ENCODE measurements at places on chromosomes 16 and 17. TPM values are rescaled to one million over a fixed set of nuclear protein-coding genes. Genes with fewer than 3 reads are reported as not detected.
A peak's percentile ranks its signal among the peaks of the same experiment; 100 is the strongest.

DNA sequence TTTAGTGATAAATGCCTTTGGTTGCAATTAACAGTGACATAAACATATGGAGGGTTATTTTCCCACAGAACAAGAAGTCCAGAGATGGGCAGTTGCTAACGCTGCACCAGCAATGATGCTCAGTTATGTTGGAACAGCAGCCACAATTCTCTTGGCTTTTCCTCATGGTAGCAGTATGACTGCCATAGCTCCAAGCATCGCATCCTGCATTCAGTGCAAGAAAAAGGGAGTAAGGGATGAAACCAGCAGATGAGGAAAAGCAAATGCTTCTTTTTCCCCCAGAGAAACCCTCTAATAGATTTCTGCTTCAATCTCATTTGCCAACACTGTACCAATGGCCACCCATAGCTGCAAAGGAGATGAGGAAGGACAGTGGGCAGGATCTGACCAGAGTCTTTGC, 13.0 kb upstream of the ZCCHC14 start:
- H3K27me3 ChIP-seq: peaks cover 3% of the 10 kb centered on the region
- no peak overlapping the region for H3K4me3 ChIP-seq
- no peak overlapping the region for H3K27ac ChIP-seq
- no peak for DNase-seq
- peaks cover 8% of the 10 kb centered on the region for H3K36me3 ChIP-seq

- H3K4me3 ChIP-seq: no peak overlapping the region
- no peak overlapping the region for H3K27ac ChIP-seq
- DNase-seq: no peak
- H3K4me1 ChIP-seq: peaks cover 58% of the 10 kb centered on the region
Measured at GRCh38 chr17:2089021-2089422, 34.1 kb downstream of the HIC1 start.

DNA sequence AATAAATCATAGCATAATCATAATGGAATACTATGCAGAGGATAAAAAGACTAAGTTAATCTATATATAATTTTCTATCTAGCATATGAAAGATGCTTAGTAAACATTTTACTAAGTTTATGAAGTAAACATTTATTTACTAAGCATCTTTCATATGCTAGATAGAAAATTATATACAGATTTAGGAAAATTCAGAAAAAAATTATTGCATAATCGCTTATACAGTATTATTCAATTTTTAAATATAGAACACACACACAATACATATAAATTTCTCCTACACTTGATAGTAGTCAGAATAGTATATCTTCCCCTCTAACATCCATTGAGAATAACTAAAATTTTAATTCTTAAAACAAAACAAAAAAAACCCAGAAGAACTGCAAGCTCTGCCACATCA, 110.8 kb downstream of the CA4 start:
- no peak overlapping the region for H3K4me3 ChIP-seq
- H3K4me1 ChIP-seq: no peaks in the 10 kb centered on the region
- H3K27me3 ChIP-seq: peaks cover under 1% of the 10 kb centered on the region
- no peak overlapping the region for H3K27ac ChIP-seq
- no peaks in the 10 kb centered on the region for H3K36me3 ChIP-seq

GRCh38 chr17:29149431-29150064, 30.6 kb downstream of the MYO18A start:
- peak overlapping the region; percentile 48 for H3K27ac ChIP-seq
- H3K27me3 ChIP-seq: peaks cover 14% of the 10 kb centered on the region
- peaks cover 48% of the 10 kb centered on the region for H3K4me1 ChIP-seq

- no peak for DNase-seq
- H3K4me3 ChIP-seq: no peak overlapping the region
- H3K27ac ChIP-seq: no peak overlapping the region
- H3K36me3 ChIP-seq: no peaks in the 10 kb centered on the region
Measured at GRCh38 chr17:67098006-67098405, 53.7 kb downstream of the CACNG1 start.

GRCh38 chr17:43328650-43329049, 70.1 kb upstream of the ARL4D start:
- H3K27me3 ChIP-seq: no peaks in the 10 kb centered on the region
- no peak overlapping the region for H3K4me3 ChIP-seq
- no peak for DNase-seq
- peaks cover 4% of the 10 kb centered on the region for H3K36me3 ChIP-seq
- no peak overlapping the region for H3K27ac ChIP-seq

DNA sequence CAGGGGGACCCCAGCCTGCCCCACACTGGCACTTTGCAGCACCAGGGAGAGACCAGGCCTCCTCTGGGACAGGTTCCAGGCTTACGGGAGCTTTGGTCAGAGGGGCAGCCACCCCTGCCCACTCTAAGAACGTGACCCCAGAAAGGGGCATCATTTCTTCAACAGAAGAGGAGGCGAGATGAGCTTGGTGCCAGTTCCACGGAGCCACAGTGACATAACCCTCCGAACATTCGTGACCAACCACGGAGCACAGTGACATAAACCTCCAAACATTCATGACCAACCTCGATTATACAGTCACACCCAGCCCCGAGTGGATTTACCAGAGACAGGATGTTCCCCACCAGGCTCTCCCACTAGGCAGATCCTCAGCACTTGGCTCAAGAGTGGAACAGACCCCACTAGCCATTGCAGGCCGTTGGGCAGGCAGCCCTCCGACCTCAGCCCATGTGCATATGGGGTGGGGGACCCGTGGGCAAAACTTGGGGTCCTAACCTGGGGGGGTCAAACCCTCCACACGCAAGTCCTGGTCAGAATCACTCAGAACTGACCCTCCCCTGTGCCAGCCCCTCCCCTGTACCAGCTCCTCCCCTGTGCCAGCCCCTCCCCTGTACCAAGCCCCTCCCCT, 112.9 kb downstream of the METRNL start:
- H3K4me3 ChIP-seq: no peak overlapping the region
- no peaks in the 10 kb centered on the region for H3K4me1 ChIP-seq
- no peak for DNase-seq
- H3K27me3 ChIP-seq: peaks cover 4% of the 10 kb centered on the region
- H3K27ac ChIP-seq: no peak overlapping the region
- H3K36me3 ChIP-seq: no peaks in the 10 kb centered on the region

DNA sequence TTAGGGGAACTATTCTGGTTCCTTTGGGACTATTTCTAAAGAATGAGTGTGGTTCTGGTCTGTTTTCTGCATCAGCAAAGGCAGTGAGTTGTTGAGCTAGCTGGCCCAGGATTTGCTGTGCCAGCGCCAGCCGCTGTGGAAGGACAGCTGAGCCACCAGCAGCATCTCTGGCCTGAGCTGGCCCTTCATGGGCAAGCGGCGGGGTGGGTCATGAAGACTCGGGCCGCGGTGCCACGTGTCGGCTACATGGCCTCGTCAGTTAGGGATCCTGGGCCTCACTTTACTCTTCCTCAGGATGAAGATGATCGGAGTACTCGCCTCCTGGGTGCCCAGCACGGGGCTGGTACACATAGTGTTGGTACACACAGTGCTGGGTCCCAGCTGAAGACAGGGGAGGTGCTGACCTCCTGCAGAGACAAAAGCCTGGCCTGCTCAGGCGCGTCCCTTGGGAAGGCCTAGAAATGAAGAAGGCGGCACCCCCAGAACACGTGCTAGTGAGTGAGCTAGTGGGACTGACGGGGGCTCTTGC, 17.9 kb upstream of the FAAP100 start:
- no peak for DNase-seq
- H3K27ac ChIP-seq: peak overlapping the region; percentile 13
- H3K36me3 ChIP-seq: peaks cover 45% of the 10 kb centered on the region
- H3K4me3 ChIP-seq: no peak overlapping the region

GRCh38 chr17:77144227-77144626, 3.5 kb downstream of the SEC14L1 start:
- no peak for DNase-seq
- H3K36me3 ChIP-seq: peaks cover 64% of the 10 kb centered on the region
- no peak overlapping the region for H3K27ac ChIP-seq
- peaks cover 8% of the 10 kb centered on the region for H3K27me3 ChIP-seq
- peak overlapping the region; percentile 32 for H3K4me3 ChIP-seq

GRCh38 chr16:24853830-24854229, 8.1 kb downstream of the SLC5A11 start:
- H3K4me1 ChIP-seq: no peaks in the 10 kb centered on the region
- no peak overlapping the region for H3K27ac ChIP-seq
- DNase-seq: no peak
- H3K4me3 ChIP-seq: no peak overlapping the region

DNA sequence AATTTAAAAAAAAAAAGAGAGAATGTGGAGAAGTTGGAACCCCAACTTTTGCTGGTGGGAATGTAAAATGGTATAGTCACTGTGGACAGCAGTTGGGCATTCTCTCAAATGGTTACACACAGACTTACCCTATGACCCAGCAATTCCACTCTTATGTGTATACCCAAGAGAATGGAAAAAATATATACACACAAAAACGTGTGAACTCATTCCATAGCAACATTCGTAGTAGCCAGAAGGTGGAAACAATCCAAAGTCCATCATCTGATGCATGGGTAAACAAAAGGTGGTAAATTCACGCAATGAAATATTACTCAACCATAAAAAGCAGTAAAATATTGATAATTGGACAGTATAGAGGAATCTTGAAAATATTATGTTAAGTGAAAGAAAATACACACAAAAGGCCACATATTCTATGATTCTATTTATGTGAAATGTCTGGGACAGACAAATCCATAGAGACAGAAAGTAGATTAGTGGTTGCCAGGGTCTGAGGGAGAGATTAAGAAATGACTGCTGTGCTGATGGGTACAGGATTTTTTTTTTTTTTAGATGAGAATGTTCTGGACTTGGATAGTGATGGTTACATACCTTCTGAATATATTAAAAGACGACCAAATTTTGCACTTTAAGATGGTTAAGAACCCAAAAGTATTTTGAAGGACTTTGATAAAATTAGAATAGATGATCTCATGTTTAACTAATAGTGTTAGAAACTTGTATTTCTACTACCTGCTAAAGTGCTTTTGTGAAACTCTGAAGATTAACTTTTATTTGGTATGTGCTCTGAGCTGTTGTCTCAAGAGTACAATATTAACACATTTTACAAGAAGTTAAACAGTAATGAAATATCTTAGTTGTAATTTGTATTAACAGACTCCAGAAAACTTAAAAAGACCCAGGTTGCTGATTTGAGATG, 60.9 kb downstream of the MRTFB start:
- no peak overlapping the region for H3K4me3 ChIP-seq
- H3K27me3 ChIP-seq: peaks cover 3% of the 10 kb centered on the region
- H3K27ac ChIP-seq: no peak overlapping the region
- H3K36me3 ChIP-seq: peaks cover 4% of the 10 kb centered on the region
- DNase-seq: no peak

- no peak overlapping the region for H3K27ac ChIP-seq
- peaks cover 12% of the 10 kb centered on the region for H3K36me3 ChIP-seq
- DNase-seq: no peak
- H3K27me3 ChIP-seq: peaks cover 4% of the 10 kb centered on the region
Measured at GRCh38 chr16:66752958-66753357, 1.5 kb upstream of the DYNC1LI2 start.

DNA sequence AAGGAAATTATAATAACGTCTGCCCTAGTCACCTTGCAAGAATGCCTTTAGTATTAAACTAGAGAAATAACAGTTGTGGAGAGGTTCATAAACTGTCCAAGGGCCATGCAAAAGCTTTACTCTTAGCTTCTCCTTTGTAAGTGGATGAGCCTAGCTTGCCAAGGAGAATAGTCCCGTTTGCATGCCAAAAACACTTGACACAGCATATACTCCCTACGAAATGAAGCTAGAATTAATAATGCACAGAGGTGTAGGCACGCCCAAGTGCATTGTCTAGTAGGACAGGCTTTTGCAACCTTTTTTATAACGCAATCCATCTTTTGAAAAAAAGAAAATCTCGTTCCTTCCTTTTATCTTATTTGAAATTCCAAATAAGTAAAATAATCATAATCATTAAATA, 12.8 kb upstream of the CDRT4 start:
- no peak for DNase-seq
- peaks cover 67% of the 10 kb centered on the region for H3K4me1 ChIP-seq
- peaks cover 4% of the 10 kb centered on the region for H3K27me3 ChIP-seq
- peaks cover 3% of the 10 kb centered on the region for H3K36me3 ChIP-seq

DNA sequence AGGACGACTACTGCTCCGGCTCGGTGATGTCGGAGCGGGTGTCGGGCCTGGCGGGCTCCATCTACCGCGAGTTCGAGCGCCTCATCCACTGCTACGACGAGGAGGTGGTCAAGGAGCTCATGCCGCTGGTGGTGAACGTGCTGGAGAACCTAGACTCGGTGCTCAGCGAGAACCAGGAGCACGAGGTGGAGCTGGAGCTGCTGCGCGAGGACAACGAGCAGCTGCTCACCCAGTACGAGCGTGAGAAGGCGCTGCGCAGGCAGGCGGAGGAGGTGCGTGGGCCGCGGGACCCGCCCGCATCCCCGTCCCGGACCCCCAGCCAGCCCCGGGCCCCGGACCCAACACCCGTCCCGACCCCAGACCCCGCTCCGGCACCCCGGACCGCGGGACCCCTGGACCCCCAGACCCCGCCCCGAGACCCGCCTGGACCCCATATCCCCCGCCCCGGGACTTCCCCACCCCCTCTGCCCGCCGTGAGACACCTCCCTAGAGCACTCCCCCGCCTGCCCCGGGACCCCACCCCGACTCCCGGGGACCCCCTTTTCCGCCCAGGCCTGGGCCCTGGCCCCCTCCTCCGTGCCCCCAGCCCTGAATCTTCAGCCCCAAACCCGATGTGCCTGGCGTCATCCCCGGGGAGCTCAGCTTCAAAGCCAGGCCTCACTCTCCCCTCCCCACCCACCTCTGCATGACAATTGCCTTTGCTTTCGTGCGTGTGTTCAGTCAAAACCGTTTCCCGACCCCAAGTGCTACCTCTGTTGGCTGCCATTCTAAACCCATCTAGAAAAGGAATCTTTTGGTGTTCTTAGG, 594 bp downstream of the MAPK8IP3 start:
- DNase-seq: peak; percentile 22
- peaks cover 17% of the 10 kb centered on the region for H3K36me3 ChIP-seq
- H3K4me3 ChIP-seq: peak overlapping the region; percentile 94
- H3K27ac ChIP-seq: peak overlapping the region; percentile 36
- H3K27me3 ChIP-seq: peaks cover 19% of the 10 kb centered on the region

- H3K27ac ChIP-seq: no peak overlapping the region
- no peak for DNase-seq
- peaks cover 8% of the 10 kb centered on the region for H3K36me3 ChIP-seq
- peaks cover 8% of the 10 kb centered on the region for H3K4me1 ChIP-seq
Measured at GRCh38 chr17:76873856-76874255, 5.7 kb downstream of the MGAT5B start.

Gene SEPTIN1
- 1.6 TPM for total RNA-seq

Gene KRT28
- not detected for total RNA-seq

Gene GPRC5C
- total RNA-seq: 24.7 TPM

Gene OTOP2
- total RNA-seq: not detected

Gene ZNF287
- 8.0 TPM for total RNA-seq

Gene CD300LB
- total RNA-seq: not detected

Gene OR2C1
- total RNA-seq: not detected

Gene SLC6A4
- total RNA-seq: 1.0 TPM

Gene SLC47A1
- 6.8 TPM for total RNA-seq

All from endothelial cell (in vitro differentiated cells).